ENCODE measurements at places on chromosomes 7 and 10.

- no peak for DNase-seq
Measured at GRCh38 chr10:6140141-6140841, 51.5 kb downstream of the RBM17 start.

- no peak for DNase-seq
Measured at GRCh38 chr7:89826121-89826520, 328.1 kb upstream of the STEAP1 start.

GRCh38 chr10:112363696-112364688, 9.9 kb upstream of the ACSL5 start:
- no peak for DNase-seq

DNA sequence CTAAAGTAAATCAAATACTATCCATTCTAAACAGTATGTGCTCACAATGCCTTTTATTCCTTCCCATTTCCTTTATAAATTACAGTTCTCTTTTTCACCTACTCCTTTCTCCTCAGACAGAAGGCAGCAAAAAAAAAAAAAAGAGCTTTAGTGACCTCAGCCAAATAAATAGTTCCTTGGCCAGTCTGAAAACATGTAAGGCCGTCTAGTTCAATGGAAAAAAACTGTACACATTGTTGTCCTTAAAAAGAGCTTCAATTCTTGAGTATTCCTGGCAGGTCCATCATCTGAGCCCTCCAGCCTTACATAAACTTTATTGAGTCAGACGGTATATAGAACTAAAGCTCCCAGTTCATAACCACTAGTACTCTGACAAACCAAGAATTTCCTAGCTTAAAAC, 185.4 kb downstream of the CACNA2D1 start:
- no peak for DNase-seq

- DNase-seq, result peak; percentile 29
Measured at GRCh38 chr10:34866848-34867247, 51.8 kb upstream of the PARD3 start.

DNA sequence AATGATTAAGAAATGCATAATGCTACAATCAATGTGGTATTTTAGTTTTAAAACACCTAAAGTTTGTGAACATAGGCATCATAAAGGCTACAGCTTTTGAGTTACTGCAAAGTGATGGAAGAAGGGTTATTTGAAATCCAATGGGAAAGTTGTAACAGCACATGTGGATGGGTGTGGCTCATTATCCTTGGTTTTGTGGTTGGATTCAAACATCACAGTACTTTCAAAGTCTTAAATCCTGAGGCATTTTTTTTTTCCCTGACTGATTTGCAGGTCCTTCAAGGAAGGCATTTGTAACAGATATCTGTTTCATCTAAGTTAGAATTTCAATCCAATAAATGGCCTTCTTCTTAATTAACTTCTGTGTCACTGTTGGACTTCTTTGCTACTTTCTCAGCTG, 9.8 kb upstream of the SHTN1 start:
- no peak for DNase-seq

GRCh38 chr7:55299273-55299967, 65.7 kb upstream of the LANCL2 start:
- DNase-seq, result no peak

- no peak for DNase-seq
Measured at GRCh38 chr7:1369916-1370657, 89.2 kb downstream of the MICALL2 start.

- DNase-seq, result no peak
Measured at GRCh38 chr7:149085866-149086265, 4.7 kb downstream of the ZNF786 start.

GRCh38 chr7:137715121-137715520, 131.7 kb downstream of the DGKI start:
- no peak for DNase-seq

DNA sequence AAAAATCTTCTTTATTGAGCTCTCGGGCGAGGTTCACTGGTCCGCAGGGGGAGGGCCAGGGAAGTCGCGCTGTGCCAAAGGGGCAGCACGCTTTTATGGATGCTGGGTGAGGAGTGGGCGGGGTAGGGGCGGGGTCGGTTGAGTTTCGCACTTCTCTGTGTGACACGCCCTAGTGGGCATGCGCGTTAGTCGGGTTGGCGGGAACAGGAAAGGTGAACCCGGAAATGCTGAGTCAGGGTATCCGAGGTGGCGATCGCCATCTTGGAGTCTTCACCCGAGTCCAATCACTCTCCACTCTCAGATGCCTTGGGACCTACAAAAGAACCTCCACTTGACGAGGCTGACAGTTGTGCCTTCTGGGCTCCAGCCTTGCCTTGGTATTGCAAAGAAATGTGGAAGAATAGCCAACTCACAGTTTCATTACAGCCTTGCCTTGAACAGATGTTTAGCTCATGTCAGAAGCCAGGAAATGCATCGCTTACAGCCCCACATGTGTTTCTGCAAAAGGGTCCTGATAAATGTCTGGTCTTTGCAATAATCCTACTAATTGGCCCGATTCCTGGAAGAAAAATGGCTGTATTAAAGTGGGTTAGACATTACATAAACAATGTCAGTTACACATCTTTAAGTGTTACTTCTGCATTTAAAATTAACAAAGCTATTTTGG, 64.1 kb downstream of the AHR start:
- DNase-seq, result no peak

- DNase-seq, result no peak
Measured at GRCh38 chr10:59582058-59582457, 127.6 kb downstream of the SLC16A9 start.

GRCh38 chr7:70529914-70530585, 601.9 kb upstream of the GALNT17 start:
- no peak for DNase-seq
